ENCODE measurements at places on chromosomes 2 and 18.

DNA sequence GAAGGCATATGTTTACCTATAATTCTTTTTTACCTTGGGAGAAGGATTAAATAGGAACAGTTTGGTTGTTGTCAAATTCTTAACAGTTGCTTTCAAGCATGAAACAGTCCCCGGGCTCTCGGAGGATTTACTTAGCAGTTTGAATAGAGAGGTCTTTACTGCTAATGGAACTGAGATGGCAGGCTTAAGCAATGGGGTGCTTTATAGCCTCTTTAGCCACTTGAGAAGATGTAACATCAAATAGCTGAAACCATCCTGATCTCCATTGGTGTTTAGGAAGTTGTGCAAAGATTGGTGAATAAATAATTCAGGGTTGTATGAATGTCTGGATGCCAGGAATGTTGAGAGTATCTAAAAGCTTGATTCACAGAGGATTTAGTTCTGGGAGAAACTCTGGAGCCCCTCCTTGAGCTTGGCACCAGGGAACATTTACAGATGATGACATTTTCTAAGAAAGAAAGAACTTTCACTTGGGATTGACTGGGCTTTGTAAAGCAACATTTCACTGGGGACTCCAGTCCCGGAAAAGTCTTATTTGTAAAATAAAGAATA lies 51.9 kb downstream of the PTPRM start:
- no peak for DNase-seq

GRCh38 chr2:49770919-49771318 lies 616.6 kb upstream of the FSHR start:
- DNase-seq: no peak

- DNase-seq: no peak
Measured at GRCh38 chr2:42183775-42184174, 14.6 kb downstream of the EML4 start.

DNA sequence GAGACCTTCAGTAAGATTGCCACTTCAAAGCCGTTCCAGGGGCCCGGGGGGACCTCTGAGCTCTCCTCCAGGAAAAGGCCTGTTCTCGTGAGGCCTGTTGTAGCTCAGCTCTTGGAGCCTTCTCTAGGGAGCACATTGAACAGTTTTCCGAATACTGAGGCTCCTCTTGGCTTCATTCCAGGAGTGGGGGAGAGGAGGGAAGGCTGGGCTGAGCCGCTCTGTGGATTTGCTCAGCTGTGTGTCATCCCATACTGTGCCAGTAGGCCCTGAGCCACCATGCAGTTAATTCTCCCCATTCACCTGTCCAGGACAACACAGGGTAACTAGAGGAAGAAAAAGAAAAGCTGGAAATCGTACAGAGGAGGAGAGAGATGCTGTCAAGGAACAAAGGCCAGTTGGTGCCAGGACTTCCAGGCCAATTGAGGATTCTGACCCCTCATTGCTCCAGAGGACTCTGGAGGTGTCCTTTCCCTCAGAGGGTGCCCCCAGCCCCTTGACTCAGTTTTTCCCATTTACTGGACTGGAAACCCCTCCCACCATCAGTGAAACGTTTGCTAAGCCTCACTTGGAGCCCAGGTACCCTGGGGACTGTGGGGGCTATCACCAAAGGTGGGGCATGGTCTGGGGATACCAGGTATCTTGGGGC lies 41.4 kb downstream of the HS1BP3 start:
- DNase-seq: no peak

- DNase-seq: no peak
Measured at GRCh38 chr2:230685178-230685577, 27.5 kb upstream of the CAB39 start.

- no peak for DNase-seq
Measured at GRCh38 chr2:192288295-192288694, 93.6 kb upstream of the TMEFF2 start.

DNA sequence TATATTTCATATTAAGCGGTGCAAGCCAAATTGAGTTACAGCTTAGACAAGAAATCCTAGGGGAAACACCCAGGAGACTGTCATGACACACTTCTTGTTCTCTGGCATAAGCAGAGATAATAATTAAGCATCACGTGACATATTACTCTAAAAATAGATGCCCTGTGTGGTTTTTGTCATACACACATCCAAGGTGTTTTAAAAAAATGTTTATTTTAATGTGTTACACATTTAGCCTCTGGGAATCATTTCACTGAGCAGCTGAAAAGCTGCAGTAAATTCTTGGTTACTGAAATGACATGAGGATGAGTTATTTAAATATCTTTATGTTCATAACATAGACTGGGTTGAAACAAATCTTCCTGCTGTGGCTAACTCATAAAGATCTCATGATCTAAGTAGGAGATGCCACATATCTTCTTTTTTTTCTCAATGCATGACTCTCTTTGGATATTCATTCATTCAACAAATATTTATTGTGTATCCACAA lies 38.0 kb upstream of the ERMN start:
- DNase-seq: no peak

DNA sequence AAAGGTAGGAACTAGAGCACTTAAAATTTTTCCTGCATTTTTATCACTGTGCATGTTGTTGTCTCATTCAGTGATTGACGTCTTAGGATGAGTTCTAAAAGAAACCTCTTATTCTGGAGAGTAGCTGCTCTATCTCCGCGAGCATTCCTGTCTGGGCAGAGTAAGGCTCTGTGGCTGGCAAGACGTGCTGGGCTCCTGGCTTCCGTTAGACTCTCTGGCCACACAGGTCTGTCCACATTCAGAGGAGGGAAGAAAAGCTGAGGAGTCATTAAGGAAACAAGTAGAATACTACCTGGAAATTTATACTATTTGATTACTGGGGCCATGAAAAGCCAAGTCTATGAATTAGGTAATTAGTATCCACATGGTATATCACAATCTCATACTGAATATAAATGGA lies 138.0 kb upstream of the DNMT3A start:
- no peak for DNase-seq

DNA sequence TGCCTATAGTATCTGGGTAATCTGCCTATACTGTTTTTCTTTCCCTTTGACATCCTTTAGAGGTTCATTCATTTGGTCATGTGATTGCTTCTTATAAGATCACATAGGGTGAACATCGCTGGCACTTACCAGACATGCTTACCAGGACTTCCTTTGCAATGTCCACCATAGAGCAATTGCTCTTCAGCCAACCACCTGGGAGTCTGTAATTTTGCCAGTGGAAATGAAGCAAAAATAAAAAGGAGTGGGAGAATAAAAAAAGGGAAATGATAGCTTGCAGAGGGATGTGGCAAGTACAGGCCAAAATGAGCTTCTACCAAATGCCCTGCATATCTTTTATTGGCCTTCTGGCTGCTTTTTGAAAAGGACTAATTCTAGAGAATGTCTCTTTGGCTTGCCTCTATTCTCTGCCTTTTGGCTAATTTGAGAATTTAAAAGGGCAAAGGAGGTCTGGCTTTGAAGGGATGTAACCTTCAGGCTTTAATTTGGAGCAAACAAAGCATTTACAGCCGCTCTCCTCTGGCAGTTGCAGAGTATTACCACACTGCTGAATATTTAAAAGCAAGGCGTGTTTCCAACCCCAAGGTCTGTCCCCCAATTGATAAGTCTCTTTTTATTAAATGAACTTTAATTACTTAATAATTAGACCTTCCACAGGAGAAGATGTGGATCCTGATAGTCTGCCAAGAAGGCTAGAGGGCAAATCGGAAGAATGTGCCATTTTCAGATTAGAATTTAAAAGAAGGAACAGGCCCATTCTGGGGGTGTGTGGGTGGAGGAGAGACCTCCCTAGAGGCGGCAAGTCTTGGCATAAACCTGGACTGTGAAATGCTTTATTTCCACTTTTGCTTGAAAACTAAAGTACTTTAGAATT lies 557.9 kb downstream of the DCC start:
- DNase-seq: no peak

DNA sequence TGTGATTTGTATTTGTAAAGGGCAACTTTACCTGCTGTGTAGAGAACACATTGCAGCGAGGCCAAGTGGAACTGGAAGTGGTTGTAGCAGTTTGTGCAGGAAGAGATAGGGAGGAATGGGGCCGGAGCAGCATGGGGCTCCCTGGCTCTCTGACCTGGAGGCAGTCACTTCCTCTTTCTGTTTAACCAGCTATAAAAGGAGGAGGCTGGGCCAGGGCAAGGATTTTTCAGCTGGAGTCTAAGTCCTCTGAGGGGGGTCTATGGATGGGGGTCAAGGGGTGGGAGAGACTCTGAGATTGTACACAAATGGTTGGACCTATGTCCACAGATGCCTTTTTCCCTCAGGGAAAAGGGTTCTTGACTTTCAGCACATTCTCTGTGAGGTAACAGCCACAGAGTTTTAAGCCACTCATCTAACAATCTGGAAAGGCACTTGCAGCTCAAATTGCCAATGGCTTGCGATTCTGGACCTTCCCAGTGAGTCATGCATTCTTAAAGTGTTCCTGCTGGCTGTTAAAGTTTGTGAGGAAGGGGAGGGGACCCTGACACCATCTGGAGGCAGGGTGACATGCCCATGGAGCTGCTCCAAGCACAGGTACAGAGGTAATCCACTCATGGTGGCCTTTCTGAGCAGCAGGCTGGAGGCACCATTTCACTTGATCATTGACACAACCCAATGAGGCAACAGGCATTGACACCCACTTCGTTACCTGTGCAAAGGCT lies 347.0 kb downstream of the CYRIA start:
- DNase-seq: no peak

DNA sequence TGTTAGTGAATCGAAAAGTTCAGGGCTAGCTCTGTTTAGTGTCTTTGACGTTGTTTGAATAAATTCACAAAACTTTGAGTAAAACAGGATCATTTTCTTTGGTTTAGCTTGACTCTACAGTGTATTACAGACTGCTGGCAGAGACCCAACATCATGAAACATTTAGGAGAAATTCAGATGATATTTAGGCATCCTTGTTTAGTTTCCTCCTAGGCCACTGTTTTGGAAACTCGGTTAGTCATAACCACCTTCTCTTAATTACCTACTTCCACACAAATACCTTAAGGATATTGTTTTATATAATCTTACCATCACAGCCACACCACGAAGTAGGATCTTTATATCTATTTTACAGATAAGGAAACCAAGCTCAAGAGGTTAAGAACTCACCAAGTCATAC lies 7.8 kb downstream of the LIMS1 start:
- DNase-seq: peak; percentile 64

DNA sequence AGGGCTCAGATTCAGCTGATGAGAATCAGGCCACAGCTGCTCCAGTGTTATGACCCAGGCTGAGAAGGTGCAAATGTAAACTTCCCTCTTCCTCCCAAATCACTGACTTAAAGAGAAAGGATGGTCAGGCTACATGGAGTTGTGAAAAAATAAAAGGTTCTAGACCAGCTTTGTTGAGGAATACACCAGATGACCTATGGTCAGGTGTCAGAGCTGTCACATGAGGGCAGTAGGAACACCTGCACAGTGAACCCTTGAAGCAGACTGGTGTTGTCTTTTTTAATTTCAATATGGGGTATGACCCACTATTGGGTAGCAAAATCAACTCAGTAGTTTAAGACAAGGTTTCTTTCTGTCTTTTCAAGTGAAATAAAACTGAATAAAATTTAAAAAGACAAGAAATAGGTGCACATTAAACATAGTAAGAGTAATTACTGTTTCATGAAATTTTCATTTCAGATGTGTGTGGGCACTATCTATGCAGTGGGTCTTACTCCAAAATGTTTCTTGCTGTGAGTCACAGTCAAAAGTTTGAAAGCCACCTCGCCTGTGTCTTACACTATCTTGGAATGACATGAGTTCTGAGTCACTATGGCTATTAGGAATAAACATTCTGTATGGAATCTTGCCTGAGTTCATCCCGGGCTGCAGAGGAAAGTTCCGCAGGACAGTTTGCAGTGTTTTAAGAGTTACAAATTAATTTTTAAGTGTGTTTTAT lies 83.6 kb downstream of the ACVR1 start:
- DNase-seq: no peak

GRCh38 chr2:148653437-148653836 lies 8.9 kb downstream of the EPC2 start:
- no peak for DNase-seq

DNA sequence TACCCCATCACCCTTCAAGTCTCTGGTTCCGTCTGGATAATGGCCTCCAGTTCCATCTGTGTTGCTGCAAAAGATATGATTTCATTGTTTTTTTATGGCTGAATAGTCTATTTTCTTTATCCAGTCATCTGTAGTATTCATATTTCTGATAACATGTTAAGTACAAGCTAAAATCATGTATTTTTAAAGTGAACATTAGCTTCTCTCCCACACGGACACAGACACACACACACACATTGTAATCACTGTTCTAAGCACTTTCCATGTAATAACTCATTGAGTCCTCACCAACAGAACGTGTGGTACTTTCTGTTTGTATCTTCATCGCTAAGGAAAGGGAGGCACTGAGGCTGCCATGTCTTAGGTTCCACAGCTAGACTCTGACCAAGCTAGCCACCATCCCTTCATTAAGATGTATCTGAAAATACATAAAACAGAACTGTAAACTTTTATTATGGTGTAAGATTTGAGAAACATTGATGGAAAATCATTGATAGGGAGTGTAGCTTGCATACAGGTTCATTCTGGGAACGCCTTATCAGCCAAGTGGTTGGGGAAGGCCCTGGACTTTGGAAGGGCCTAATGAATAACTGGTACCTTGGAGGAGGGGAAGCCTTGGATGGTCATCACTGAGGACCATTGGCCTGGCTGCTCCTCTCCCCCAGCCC lies 8.1 kb downstream of the NCK2 start:
- DNase-seq: no peak

DNA sequence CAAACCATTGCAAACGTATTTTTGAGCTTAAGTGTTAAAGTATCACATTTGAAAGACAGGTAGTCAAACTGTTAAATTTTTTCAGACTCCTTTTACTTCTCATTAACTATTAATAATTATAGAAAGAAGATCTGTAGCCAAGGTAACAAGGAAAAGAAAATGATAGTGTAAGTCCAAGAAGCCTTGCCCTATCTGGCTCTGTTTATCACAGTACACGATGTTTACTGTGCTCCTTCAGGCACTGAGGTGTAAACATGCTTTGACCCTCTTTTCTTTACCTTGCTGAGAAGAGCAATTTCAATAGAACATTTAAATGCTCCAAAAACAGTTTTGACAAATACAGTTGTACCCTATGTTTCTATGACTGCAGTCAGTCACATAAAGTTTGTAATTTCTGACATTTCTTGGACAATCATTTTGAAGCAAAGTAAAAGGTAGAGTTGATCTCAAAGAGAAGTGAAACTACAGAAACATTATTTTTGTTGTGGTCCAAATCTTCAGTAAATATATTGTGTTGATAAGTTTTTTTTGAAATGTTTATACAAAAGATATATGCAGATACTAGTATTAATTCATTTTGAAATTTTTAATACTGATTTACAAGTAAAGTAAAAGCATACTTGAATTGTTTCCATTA lies 152.6 kb upstream of the KYNU start:
- no peak for DNase-seq

DNA sequence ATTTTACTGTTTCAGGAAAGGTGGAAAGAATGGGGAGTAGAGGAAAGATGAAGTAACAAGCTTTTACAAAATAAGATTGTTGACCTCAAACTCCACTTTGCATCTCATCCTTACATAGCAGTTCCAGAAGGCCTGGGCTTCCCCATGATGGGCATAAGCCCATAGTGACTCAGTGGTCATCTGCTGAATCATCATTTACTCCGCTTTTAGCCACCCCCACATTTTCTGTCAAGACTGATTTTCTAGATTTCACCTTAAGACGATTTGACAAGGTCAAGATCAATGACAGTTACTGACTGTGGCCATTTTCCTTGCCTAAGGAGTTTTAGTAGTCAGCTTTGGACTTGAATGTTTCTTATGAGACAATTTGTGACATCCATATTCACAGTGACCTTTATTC lies 49.4 kb downstream of the PLEKHM3 start:
- no peak for DNase-seq
